ENCODE measurements at places on chromosomes 3 and 15. TPM values are rescaled to one million over a fixed set of nuclear protein-coding genes. Genes with fewer than 3 reads are reported as not detected.

Gene ITIH4
- 15.8 TPM for polyA plus RNA-seq

Gene NTRK3
- 7.2 TPM for polyA plus RNA-seq

Gene ANO10
- 23.6 TPM for polyA plus RNA-seq

Gene SPRED1
- polyA plus RNA-seq: 35.9 TPM

Gene TLR9
- 0.30 TPM for polyA plus RNA-seq

Gene SH2D7
- 0.15 TPM for polyA plus RNA-seq

Gene CGNL1
- polyA plus RNA-seq: not detected

Gene ARL14
- polyA plus RNA-seq: not detected

Gene MUC20
- 7.5 TPM for polyA plus RNA-seq

Gene HGD
- polyA plus RNA-seq: 0.66 TPM

- no peak for DNase-seq
Measured at GRCh38 chr3:17481116-17481515, 261.3 kb downstream of the TBC1D5 start.

- DNase-seq: no peak
Measured at GRCh38 chr15:48363474-48363873, 32.2 kb downstream of the DUT start.

DNA sequence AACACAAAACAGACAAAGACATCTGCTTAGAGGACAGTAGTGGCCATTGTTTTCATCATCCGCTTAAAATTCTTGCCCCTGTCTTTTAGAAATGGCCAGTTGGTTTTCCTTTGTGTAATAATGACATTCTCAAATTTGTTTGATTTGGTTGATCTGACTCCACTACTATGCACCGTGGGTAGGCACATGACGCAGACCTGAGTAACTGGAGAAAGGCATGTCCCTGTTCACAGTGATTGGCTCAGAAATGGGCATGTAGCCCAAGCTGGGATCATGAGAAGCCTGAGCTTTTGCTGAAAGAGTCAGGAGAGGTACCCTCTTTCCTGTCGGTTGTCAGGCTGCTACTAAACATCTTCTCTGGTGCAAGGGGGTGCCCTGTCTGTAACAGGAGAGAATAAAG, 36.6 kb upstream of the MAGI1 start:
- no peak for DNase-seq

DNA sequence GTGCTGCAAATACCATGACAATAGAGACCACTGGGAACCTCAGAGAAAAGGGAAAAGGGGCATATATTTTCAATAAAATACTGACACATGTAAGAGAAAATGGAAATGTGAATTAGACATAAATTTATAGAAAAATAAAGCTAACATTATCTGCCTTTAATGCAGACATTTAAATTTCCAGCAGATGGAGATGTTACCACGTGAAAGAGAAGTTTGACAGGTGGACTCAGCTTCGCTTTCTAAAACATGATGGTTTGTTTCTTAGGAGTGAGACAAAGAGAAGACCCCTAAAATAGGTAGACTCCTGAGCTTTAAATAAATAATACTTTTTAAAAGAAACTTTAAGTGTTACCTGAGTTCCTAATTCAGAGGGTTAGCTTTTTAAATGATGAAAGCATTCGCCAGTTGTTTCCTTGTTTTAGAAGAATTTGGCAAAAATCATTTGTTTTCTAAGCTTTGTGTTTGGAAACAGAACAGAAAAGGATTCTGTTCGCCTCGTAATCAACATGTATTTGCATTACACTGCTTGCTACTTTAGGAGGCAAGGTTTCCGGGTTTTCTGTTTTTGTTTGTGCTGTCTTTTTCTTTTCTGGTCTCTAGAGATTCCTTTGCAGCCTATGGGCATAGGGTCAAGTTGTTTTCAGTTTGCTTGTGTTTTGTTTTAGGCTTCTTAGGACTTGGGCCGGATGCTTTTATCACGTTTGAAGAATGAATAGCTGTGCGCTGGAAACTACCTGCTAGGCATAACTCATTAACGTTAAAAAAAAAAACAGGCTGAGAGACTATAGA, 271.4 kb downstream of the THSD4 start:
- no peak for DNase-seq

GRCh38 chr15:92492551-92493115, 99.0 kb downstream of the ST8SIA2 start:
- peak; percentile 81 for DNase-seq

DNA sequence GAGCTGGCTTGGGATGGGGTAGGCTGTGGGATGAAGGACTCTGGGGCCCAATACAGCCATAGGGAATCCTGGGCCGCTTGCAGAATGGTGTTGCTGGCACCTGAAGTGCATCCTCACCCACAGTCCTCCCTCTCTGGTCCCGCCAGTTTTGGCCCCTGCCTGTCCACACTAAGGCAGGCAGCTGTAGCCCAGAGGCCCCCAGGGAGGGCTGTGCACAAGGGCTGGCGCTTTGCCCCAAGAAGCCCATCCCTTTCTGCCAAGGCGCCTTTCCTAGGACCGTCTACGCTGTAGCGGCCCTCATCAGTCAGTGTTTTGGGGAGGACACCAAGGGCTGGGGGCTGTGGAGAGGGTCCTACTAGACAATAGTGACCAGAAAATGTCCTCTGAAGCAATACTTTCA, 116.2 kb upstream of the ABHD17C start:
- DNase-seq: no peak

DNA sequence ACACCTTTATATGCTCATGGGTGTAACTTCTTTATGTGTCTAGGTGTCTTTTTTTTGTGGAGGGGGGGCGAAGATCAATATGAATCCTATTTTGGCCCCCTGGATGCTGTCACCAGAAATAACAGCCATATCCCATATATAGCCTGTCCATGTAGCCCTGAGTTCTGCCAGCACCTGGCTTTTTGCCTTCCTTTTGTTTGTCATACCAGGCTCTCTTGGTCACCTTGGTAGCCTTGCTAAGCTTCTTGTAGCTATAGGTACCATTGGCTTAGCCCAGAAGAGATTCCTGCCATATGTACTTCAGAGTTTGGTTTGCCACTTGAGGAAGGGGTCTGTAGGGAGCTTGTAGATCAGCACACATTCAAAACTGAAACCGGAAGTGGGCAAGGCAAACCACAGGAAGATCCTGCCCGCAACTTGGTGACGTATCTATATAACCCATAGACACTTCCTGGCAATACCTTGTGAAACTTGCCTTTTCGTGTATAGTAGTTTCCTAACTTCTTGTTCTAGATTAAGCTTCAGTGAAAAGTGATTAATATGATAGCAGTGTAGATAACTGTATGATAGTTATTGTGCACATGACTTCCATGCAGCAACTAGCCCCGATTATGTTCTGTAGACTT, 11.9 kb downstream of the RASA2 start:
- peak; percentile 37 for DNase-seq

DNA sequence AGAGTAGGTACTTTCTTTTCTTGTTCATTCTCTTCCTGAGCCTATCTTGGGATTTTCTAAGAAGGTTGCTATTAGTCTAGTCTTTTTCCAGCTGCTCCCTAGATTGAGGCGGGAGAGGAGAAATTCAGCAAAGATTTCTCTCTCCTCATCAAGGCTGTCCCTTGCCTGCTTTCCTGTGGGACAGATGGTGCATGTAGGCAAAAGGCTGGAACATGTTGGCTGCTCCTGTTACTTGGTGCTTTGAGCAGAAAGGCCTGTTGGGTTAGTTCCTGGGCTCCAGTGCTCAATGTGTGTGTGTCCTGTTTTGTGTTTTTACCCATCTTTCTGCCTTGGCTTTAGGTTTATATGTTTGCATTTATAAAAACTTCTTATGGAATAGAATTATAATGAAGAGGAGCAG, 9.1 kb upstream of the SNRPN start:
- DNase-seq: no peak

GRCh38 chr3:2098398-2099027, at the start of gene CNTN4:
Gene CNTN4 (plus strand): TSS chr3:2098866.
- DNase-seq: peak; percentile 84

DNA sequence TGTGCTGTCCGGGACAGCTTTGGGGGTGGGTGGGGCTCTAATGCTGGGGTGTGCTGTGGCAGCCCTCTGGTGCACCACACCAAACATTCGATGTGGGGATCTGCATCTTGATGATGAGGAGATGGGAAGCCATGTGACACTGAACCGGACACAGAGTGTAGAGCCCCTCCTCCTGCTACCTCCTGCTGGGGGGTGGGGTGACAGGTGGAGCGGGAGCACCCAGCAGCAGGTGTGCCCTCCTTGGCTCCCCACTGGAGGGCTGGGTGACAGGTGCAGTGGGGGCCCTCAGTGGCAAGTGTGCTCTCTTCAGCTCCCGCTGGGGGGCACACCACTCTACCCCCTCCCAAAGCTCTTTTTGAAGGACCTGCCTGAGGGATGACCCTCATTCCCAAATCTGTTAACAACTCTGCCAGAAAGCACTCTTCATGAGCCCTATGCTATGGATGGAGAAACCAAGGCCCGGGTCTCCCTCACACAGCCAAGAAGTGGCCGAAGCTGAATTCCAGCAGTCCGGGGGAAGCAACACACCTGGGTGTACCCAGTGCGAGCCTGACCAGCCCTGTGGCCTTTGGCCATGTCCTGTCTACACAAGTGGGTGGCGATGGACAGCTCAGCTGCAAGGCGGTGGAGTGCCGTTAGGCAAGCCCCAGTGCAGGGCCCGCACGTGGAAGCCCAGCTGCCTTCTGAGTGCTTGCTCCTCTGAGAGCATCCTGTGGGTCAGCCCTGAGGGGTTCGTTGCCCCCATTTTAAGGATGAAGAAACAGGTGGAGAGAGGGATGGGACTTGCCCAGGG, 609 bp upstream of the UROC1 start:
- DNase-seq: no peak

- DNase-seq: no peak
Measured at GRCh38 chr3:28637742-28638141, 289.1 kb upstream of the AZI2 start.

- no peak for DNase-seq
Measured at GRCh38 chr15:65828585-65828984, 36.5 kb upstream of the DENND4A start.

- DNase-seq: no peak
Measured at GRCh38 chr3:153503873-153504272, 341.8 kb downstream of the RAP2B start.

- no peak for DNase-seq
Measured at GRCh38 chr3:31027191-31027761, 132.8 kb upstream of the GADL1 start.

GRCh38 chr3:73107215-73107614, 45.8 kb downstream of the EBLN2 start:
- DNase-seq: no peak

- no peak for DNase-seq
Measured at GRCh38 chr3:34179716-34180115, 381.3 kb downstream of the PDCD6IP start.
